NCI-H1930 (cell line): ENCODE measurements at places on chromosomes 5 and 9.

- no peak for DNase-seq
Observed at GRCh38 chr9:35680331-35681105, 6.8 kb downstream of the CA9 start.

- no peak for DNase-seq
Observed at GRCh38 chr5:65103756-65104440, 335.2 kb downstream of the CWC27 start.

GRCh38 chr5:138408023-138408422 lies 30.8 kb upstream of the REEP2 start:
- no peak for DNase-seq

DNA sequence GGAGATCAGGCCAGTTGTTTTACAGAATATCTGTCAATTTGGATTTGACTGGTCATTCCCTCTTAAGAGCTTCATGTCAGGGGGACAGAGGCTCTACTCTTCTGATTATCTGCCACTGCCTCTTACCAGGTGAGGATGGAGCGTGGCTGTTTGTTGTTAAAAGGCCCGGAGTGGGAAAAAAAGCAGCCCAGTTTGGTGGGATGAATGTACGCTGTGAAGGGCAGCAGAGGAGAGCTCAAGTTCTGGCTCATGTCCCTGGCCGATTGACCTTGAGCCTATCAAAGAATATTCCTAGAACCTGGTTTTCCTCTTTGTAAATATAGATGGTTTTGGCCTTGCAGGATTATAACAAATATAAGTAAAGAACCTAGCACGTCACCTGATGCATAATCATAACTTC lies 16.3 kb upstream of the SHB start:
- DNase-seq, result no peak

GRCh38 chr9:128136816-128137793 lies 9.6 kb upstream of the PTGES2 start:
- DNase-seq, result no peak

- DNase-seq, result no peak
Observed at GRCh38 chr5:107542428-107542827, 128.3 kb downstream of the EFNA5 start.

DNA sequence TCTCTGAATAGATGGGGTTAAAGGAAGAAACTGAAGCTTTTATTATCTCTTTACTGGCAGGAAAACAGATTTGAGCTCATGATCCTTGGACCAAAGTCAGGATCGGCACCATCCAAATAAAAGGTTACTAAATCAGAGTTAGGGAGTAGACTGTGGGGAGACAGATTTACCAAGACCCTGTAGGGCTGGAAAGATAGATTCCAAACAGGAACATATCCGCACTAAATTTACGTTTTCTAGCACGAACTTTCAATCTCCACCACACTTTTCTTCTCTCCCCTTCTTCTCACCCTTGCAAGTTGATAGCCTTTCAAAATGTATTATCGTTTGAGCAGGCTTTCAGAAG lies 120.0 kb upstream of the HMHB1 start:
- no peak for DNase-seq

DNA sequence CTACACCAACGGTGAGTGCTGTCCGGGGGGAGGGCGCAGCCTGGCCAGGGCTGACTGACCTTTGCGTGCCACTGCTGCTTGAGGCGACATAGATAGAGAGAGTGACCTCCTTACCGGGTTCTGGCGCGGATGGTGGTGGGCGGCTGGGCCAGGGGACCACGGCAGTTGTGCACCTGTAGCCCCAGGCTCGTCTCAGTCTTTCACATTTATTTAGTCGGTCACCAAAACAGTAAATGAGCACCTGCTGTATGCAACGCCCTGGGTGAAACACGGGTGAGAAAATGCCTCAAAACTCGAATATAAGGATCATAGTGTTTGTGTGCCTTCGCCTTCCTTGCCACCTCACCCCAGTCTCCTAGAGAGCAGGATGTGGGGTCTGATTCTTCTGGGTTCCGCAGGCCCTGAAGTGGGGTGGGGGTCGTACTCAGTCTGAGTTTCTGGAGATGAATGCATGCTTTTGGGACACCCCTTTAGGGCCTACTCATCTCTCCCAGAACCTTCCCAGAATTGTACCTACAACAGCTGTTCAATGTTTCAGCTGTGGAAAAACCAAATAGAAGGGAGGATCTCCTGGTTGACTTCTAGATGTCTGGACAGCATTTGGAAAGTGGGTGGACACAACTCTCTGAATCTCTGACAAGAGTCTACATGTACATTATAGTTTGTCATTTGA lies 714 bp downstream of the SEC24A start:
- no peak for DNase-seq

DNA sequence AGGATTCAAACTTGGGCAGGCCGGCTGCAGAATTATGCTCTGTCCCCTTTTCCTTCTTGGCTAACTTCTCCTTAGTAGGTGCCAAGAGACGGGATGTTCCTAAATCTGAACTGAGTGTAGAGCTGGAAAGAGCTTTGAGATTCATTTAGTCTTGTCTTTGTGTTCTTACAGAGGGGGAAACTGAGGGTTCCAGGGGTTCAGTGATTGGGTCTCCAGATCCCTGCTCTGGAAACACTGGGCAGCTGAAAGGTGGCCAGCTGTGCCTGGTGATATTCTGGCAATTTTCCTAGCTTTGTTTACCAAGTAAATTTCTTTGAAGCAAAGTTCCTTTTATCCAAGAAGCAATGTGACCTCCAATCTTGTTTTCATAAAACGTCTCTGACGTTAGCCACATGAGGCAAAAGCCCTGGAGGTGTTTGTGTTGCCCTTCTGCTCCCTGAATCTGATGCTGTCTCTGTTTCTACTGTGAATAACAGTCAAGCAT lies 288.7 kb downstream of the ZSWIM6 start:
- no peak for DNase-seq

DNA sequence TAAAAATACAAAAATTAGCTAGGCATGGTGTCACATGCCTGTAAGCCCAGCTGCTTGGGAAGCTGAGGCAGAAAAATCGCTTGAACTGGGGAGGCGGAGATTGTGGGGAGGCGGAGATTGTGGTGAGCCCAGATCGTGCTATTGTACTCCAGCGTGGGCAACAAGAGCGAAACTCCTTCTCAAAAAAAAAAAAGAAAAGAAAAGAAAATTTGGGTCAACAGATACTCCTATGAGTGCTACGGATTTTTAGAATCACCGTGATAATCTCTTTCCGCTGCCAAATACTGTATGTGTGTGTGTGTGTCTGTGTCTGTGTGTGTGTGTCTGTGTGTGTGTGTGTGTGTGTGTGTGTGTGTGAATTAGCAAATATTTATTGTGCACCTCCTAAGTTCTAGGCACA lies 64.4 kb downstream of the ARRDC3 start:
- DNase-seq, result no peak

DNA sequence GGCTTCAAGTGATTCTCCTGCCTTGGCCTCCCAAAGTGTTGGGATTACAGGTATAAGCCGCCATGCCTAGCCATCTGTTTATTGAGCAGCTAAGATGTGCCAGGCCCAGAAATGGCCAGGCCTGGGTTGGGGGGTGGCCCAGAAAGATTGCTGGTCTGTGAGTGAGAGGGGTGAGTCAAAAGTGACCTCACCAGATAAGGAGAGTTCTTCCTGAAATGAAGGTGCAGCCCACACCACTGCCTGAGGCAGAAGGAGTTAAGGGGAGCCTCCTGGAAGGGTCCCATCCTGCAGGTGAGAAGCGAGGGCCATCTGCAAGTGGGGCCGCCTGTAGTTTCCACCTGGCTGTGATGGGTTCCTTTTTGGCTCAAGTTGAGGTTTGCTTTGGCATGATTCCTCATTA lies 96.9 kb upstream of the KLF4 start:
- DNase-seq, result no peak

DNA sequence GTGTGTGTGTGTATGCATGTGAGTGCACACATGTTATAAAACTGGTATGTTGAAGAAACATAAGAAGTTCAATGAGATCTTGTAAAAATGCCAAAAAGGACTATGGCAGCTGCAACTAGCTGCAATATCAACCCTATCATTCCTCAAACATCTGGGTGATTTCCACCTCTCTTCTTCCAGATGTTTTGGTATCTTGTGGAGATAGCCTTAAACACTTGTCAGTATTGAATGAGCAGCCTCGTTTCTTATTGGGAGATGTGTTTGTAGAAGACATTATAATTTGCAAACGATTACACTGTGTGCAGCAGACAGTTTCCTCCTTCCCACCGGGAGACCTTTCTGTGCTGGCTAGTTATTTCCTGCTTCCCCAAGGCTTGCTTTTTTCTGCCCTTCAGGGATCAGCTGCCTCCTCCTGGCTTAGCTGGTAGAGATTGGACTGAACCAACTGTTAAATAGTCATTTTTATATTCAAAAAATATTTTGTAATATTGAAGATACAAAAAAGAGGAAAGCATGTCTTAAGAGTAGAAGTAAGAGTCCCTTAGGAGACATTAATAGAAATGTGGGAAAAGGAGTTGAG lies 168.4 kb upstream of the MPDZ start:
- no peak for DNase-seq

- DNase-seq, result no peak
Observed at GRCh38 chr5:107100121-107100520, 570.6 kb downstream of the EFNA5 start.

DNA sequence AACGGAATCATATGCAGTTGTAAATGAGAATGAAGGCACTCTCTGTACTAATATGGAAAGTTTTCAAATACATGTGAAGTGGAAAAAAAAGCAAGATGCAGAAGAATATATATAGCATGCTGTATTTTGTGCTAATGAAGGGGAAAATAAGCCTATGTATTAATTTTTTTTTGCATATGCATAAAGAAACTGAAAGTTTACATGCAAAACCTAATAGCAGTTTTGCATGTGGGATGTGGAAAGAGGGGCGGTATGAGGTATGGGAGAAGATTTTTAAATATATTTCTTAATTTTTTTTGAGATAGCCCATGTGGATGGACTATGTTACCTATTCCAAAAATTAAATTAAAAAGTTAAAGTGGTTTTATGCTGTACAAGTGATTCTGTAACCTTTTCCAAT lies 83.7 kb upstream of the IL12B start:
- no peak for DNase-seq

- no peak for DNase-seq
Observed at GRCh38 chr5:168985454-168985853, 315.5 kb downstream of the SLIT3 start.

DNA sequence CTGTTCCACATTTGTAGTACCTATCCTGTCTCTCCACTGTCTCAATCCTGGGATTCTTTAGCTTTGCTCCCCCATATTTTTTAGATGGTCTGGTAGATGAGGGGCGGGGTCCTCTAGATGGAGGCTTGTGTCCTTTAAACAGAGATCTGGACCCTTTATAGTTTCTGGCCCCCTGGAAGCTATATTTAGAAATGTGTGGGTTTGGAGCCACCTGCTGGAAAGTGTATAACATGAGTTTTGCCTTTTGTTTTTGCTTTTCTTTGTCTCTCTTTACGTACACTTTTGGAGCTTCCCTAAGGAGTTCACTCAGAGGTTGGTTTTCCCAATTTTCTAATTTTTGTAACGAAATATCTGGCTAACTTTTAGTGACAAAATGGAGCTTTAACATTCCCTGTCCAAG lies 110.7 kb downstream of the CFAP95 start:
- no peak for DNase-seq

DNA sequence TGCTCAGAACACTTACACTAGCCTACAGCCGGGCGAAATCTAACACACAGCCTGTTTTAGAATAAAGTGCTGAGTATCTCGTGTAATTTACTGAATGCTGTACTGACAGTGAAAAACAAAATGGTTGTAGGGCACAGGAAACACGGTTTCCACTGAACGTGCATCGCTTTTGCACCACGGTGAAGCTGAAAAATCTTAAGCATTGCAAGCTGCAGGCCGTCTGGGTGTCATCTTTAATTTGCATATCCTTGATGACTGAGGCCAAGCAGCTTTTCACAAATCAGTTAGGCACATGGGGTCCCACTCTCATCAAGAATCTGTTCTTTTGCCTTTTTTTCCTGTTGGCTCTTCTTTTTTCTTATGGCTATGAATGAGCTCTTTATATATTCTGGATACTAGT lies 58.2 kb downstream of the CAMSAP1 start:
- DNase-seq, result no peak

- DNase-seq, result no peak
Observed at GRCh38 chr5:125455041-125455440, 708.6 kb upstream of the ZNF608 start.

DNA sequence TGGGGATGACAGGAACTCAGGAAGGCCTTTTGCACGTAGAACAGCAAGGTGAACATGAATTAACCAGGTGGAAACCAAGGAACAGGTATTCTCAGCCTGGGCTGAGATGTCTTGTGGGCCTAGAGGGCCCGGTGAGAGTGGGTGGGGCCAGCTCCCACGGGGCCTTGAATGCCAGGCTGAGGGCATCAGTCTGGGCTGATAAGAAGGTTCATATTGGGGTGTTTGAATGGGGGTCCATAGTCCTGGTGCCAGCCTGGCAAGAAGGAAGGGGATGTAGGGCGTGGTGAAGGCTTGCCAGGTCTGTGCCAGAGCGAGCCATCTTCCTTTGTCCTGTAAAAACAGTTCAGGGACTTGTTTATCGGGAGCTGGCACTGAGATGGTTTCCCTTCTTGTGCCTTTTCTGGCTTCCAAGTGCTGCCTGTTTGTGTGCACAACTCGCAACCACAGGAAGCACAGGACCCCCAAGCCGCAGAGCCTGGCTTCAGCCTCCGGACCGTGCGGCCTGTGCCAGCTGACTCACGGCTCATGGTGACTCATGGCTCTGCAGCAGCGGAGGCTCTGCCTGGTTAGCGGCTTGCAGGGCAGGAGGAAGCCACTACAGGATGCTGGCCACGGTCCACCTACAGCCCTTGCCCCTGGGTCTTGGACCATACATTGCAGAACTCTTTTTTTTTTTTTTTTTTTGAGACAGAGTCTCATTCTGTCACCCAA lies 2.4 kb downstream of the CARD19 start:
- DNase-seq, result no peak

DNA sequence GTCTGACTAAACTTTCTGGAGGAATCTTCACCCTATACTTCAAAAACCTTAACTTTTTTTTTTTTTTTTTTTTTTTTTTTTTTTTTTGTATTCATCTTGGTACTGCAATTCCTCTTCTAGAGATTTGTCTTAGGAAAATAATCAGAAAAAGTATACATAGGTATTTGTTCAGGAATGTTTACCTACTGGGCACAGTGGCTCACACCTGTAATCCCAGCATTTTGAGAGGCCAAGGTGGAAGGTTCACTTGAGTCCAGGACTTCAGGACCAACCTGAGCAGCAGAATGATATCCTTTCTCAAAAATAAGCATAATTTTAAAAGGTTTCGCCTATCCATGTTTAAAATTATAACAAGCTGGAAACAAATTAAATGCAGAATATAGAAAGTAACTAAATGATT lies 33.3 kb upstream of the NREP start:
- DNase-seq, result no peak

- peak; percentile 67 for DNase-seq
Observed at GRCh38 chr9:4297151-4297785, 2.6 kb downstream of the GLIS3 start.

- DNase-seq, result no peak
Observed at GRCh38 chr5:145699846-145700245, 135.3 kb downstream of the PRELID2 start.
